ENCODE measurements at places on chromosomes 11 and 22. TPM values are rescaled to one million over a fixed set of nuclear protein-coding genes. Genes with fewer than 3 reads are reported as not detected.

DNA sequence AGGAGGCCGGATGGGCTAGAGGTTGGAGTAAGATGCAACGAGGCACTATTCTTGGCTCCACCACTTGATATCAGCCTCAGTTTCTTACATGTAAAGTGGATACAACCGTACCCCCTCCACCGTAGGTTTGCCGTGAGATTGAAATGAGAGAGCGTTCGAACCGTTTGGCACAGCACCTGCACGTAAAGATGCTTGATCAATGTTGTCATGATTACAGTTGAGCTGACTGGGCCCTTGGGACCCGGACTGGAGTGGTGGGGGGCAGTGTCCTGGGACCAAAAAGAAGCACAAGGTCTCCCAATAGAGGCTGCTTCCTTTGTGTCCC, 3.7 kb downstream of the APOC3 start:
- no peak for DNase-seq

DNA sequence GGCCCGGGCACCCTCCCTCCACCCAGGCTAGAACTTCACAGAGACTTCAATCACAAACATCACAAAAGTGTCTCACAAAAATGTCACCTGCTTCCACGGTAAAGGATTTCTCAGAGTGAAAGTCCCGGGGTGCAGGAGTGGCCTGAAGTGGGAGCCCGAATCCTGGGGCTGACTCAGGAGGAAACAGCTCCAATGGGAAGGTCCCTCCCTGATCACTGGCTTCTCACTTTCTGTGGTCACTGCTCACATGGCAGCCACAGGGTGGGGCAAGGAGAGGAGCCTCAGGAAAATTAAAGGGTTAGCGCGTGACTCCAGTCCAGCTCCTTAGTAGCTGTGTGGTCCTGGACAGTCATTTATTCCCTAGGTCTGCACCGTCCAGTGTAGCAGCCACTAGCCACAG, 564.5 kb upstream of the B3GAT1 start:
- peak; percentile 34 for DNase-seq

GRCh38 chr22:25777870-25778269, 35.9 kb downstream of the MYO18B start:
- peak; percentile 62 for DNase-seq

GRCh38 chr11:124541204-124541603, 2.2 kb downstream of the OR8B12 start:
- DNase-seq = no peak

MMP7 gene
- 1.2 TPM for total RNA-seq
